Activated CD4-positive, alpha-beta T cell treated with anti-CD3 and anti-CD28 coated beads, Interleukin-2, amount 50 U/mL, for 4 hours (primary cell): ENCODE measurements at places on chromosomes 1 and 21.

- no peak for DNase-seq
These were observed at the start of gene CASQ2 for GRCh38 chr1:115768549-115768948. CASQ2 (minus strand) TSS chr1:115768714; CDS start chr1:115768541, 173 bp downstream.

DNA sequence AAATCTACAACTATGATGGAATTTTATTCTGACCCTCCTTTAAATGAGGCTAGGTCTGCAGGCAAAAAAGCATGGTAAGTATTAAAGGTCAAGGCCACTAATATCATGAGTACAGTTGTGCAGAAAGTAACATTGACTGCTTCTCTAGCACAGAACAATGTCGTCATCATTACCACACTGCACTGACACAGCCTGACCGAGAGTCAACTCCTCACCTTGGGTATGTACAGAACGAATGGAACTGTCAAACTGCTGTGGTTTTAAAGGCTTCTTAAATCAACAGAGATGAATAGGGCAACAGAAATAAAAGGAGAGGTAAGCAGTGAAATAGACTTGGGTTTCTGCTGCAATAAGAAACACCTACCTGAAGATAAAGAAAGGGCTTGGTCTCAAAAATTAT is 88.8 kb downstream of the TBX15 start:
- no peak for DNase-seq

- DNase-seq, result no peak
These were observed 26.8 kb downstream of the NFIA start for GRCh38 chr1:61109158-61109557.

DNA sequence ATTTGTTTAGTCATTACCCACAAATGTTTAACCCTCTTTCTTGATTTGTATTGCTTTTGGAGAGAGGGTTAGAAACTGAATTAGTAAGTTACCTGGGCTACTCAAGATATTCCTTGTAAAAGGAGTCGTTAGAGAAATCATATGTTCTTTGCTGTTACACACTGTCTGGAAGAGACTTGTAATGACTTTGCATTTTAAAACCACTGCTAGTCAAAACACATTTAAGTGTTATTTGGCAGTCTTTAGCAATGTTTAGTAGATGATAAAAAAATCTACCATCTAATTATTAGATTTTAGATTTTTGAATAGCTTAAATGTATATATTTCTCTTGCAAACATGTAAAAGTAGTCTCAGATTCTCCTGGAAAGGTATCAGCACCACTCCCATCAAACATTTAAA is 6.6 kb downstream of the OSBPL9 start:
- DNase-seq, result no peak

DNA sequence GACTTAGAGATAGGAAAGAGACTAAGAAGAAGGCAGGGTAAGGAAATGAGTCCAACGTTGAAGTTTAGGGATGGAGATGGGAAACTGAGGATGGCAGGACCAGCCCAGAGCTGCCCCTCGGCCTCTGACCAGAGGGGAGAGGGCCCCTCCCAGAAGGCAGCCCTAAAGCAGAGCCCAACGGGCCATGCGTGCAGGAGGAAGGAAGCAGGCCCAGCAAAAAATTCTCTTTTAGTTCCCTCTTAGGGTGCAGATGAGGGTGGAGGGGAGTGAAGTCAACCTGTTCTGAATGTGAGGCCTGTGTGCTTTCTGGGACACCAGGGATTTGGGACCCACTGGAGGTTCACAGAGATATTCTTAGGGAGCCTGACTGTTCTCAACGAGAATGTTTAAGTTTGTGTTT is 225.4 kb downstream of the RHOU start:
- no peak for DNase-seq

GRCh38 chr1:221268295-221268694 is 389.1 kb downstream of the HLX start:
- no peak for DNase-seq

DNA sequence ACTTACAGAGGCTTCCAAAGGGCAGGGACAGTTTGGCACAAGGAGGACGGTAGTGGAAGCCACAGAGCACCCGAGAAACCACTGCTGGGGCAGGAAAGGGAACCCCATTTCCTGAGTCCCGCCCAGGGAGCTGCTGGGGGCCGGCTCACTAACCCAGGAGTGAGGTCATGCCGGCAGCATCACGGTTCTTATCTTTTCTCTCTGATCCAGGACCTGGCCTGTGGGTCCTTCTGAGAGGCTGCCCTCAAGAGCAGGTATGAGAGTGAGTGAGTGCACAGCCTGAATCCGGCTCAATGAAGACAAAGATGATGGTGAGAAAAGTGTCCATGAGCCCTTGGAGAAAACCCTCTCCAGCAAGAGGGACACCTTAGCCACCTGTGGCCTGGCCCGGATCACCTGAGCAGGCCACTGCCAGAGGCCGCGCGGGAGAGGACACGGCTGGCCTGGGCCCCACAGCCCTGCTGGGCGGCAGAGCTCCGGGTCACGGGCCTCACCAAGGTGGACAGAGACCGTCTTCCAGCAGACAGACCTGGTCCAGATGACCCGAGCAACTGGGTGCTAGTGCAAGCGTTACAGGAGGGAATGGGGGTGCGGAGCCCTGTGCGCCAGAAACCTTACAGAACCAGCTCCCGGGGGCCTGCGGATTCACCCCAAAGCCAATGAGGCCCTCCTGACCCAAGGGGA is 94.9 kb downstream of the RIPK4 start:
- no peak for DNase-seq

DNA sequence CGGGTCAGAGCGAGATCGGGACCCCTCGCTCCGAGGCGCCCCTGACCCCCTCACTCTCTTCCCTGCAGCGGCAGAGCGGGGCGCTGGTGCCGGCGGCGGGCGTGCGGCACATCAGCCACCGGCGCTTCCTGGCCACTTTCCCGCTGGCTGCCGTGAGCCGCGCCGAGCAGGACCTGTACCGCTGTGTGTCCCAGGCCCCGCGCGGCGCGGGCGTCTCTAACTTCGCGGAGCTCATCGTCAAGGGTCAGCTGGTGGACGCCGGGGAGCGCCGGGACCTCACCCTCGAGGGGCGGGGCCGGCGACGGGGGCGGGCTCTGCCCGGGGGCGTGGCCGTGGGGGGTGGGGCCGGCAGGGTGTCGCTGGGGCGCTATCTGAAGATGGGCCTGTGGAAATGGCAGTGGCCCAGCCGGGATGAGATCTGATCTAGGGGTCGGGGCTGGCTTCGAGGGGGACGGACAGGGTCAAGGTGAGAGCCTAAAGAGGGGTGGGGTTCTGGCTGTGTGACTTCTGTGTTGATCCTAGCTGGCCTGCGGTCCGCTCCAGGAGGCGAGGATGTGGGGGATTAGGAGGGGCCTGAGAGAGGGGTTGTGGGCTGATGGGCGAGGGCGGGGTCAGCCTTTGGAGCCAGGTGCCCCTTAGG is 23.6 kb downstream of the PTPRU start:
- DNase-seq, result peak; percentile 12

GRCh38 chr1:216140730-216141524 is 282.3 kb downstream of the USH2A start:
- DNase-seq, result no peak

- DNase-seq, result no peak
These were observed 35.8 kb downstream of the CELF3 start for GRCh38 chr1:151680826-151681225.

DNA sequence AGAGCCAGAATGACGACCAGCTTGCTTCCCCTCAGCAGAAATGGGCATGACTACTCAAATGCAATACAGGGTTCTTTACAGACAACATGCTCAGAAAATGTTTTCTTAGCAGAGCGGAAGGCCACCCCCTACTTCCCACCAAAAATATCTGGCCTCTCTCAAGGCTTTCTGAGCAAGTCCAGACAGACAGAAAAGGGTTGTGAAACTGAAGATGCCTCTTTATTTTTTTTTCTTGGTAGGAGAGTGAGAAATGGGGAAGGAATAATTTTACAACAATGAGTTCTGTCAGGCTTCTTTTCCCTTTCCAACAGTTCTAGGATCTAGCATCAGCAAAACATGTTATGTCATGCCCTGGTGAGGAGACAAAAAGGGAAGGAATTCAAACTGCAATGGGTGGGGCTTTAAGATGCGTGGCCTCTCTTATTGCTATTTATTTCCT is 172.0 kb upstream of the CAMK1G start:
- no peak for DNase-seq

GRCh38 chr1:64683419-64683818 is 61.5 kb upstream of the RAVER2 start:
- DNase-seq, result no peak

DNA sequence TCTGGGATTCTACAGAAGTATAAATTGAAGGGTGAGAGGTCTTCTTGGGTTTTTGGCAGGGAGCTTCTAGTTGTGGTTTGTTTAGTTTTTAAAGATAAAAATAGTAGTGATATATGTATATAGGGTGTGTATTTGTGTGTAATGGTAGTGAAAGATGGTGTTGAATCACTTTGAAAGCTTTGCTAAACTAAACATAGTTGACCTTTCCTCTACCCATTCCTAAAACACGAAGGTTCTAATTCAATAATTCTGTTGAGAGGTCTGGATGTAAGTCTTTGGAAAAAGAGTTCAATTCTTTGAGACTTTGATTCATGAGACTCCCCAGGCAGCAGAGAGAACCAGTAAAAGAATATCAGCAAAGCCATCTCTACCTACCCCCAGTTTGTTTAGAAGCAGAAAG is 247.9 kb upstream of the DUSP10 start:
- no peak for DNase-seq

GRCh38 chr1:116990612-116991151 is 10.9 kb upstream of the CD101 start:
- no peak for DNase-seq

DNA sequence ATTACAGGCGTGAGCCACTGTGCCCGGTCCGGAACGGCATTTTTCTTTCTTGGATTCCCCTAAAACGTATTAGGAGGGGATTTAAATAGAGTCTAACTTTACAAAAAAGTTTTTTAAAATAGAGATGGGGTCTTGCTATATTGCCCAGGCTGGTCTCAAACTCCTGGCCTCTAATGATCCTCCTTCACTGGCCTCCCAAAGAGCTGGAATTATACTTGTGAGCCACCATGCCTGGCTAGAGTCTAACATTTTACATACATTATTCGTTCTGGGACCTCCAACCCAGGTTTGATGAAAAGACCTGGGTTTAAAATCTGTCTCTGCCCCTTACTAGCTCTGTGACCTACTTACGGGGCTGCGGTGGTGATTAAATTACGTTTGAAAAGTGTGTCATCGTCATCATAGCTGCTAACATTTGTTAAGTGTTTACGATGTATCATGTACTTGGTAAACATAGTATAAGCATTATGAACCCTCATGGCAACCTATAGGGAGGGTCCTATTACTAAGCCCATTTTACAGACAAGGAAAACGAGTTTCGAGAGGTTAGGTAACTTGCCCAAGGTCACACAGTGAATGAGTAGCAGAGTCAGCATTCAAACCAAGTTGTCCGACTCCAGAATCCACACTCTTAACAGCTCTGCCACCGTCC is 24.5 kb downstream of the PLEKHM2 start:
- no peak for DNase-seq

DNA sequence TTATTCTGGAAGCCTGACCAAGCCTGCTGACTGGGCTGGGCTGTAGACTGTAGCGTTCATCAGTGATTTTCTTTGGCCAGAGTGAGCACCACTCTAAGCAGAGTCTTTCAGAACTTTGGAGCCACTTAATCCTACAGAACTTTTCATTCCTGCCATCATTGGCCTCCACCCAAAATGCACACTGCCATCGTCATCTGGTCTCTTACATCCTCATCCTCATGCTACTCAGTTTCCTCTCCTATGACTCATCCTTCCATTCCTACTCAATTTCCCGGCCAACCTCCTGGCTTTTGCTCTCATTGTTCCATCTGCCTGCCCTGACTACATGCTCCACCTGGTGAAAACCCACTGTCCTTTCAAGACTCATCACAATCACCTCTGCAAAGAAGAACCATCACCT is 233.8 kb upstream of the USP25 start:
- no peak for DNase-seq

DNA sequence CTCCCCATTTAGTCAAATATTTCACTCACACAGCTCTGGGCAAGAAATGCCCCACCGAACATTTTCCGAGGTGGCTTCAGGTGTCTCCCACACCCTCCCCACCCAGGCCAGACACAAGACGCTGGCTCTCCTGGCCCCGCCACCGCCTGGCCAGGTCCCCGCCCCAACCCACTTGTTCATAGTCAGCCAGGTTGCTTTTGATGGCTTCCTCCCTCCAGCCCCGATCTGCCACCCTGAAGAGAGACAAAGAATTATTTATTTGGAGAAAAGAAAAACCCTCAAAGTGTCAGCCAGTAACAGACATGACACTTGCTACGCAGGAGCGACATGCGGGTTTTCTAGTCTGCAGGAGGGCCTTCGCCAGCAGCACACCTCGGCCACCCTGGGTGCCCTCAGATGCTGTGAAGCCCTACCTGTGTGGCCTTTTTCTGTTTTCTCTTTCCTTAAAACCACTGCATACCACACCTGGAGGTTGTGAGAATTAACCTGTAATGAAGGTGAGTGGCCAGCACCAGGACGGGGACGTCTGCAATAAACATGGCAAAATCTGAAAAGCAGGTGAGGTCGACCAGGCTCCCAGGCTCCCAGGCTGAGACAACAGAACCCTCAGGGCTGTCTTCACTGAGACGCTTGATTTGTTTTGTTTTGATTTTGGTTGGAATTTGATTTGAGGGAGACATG is 27.2 kb downstream of the SSBP3 start:
- no peak for DNase-seq

DNA sequence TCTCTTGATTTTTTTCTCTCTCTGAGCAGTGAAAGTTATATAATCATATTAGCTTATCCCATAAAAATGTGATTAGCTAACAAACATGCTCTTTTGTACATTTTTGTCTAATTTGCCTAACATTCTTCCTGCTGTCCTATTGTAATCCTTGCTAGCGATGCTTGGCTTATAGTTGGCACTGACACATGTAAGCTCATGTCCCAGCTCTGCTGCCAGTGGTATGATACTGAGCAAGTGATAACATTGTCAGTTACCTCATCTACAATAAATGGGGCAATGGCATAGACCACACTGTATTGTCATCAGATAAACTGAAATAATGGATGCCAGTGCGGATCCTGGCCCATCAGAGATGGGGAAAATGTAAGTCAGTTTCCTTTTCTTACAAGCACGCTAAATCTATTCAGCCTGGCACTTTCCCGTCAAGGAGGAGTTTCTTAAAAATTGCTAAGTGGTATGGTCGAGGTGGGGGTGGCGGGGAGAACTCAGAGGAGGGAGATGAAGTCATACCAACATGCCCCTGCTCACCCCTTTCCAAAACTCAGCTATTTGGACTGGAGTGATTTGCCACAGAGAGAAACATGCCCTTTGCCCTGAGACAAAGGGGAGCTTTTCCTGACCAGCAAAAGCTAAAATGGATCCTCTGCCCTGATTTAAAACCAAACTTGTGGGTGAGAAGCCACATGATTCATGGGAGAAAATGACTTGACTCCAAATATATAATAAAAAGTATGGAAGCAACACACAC is 1.3 kb downstream of the FYB2 start:
- DNase-seq, result no peak

DNA sequence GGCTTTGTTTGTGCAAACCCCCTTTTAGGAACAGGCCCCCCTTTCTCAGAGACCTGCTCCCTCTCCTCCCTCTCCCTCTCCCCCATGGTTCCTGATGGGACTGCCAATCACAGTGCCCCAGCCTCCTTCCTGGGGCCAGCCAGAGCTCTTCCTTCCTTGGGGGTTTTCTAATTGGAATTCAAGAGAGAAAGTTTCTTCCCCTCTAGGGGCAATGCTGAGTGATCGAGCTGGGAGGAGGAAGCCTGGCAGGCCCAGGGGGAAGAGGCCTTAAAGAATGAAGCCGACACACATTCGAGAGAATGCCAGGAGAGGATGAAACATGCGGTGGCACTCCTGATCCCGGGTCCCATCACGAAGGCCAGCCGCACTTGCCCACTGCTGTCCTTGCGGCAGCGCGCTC is 21.3 kb upstream of the COL16A1 start:
- DNase-seq, result no peak
